Tibial nerve (tissue), 4 donors: ENCODE measurements at places on chromosomes 3 and 15. TPM values are rescaled to one million over a fixed set of nuclear protein-coding genes. Genes with fewer than 3 reads are reported as not detected.

Gene UTS2B
- 2.7 TPM for total RNA-seq

Gene NR2E3
- not detected for total RNA-seq

Gene ST8SIA2
- total RNA-seq = not detected

Gene RBPMS2
- total RNA-seq = 5.4 TPM

Gene GOLGA8G
- total RNA-seq = not detected

Gene KLHL18
- 17.7 TPM for total RNA-seq

Gene HGD
- total RNA-seq = not detected

Gene PLCB2
- 17.0 TPM for total RNA-seq

Gene ARNT2
- total RNA-seq = 6.1 TPM

- DNase-seq = no peak
Measured at GRCh38 chr3:97070302-97070701, 255.9 kb downstream of the EPHA6 start.

DNA sequence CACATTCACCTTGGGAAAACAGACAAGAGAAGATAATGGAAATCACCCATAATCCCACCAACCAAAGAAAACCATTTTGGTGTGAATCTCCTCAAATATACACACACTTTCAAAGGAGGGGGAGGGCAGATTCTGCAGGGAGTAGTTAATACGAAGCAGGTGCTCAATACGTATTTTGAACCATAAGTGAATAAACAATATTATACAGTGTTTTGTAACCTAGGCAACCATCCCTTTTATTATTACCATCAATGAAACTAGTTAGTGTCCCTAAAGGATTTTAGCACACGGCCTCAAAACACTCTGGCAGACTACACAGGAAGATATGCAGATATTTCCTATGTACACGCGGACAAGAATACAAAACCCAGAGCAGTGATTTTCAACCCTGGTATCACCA, 6.1 kb downstream of the OSBPL10 start:
- no peak for DNase-seq

GRCh38 chr3:52399593-52399992, 45.3 kb downstream of the SEMA3G start:
- DNase-seq = no peak

DNA sequence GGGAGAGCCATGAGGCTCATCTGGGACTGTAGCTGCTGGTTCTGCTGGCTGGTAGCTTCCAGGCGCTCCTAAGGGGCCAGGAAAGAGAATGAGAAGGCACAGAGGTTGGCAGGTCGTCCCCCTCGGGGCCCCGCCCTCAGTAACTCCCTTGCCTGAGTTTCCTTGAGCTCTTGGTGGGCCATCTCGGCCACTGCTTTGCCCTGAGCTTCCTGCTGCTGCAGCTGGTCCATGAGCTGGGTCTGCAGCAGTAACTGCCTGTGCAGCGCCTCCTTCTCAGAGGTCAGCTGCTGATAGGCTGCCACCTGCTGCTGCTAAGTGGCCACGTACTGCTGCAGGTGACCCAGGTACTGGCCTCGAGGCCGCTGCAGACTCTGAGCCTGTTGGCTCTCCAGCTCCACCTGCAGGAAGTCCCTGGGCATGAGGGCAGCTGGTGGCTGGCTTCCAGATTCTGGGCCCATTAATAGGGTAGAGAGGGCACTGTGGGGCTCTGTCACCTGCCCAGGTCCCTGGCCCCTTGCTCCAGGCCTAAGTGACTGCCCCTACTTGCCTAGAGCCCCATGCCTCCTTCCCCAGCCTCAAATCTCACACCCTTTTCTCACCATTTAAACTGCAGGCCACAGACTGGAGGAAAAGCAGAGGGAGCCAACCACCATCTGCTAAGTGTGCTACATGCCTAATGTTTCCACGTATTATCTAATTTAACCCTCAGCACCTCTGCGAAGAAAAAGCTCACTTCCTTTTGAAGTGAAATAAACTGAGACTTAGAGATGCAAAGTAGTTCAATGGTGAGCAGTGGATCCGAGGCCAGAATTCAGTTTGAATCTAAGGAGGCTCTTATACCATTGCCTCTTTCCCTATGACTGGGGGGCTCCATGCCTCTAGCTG, 10.8 kb upstream of the VPS33B start:
- DNase-seq = no peak

DNA sequence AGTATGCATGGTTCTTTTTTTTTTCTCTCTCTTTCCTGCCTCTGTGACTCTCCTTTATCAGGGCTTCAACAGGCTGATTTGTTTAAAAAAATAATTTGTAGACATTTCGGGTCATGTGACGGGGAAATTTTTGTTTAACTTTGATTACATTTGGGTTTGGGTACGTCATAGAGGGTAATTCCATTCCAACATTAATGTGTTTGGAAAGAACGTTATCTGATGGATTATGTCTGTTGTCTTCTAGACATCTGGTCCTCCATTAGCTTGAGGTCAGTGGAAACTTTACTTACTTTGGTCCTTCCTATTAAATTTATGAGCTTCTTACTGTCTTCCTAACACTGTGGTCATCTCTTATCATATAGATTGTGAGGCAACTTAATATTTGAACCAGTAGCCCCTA, 80.9 kb downstream of the STT3B start:
- no peak for DNase-seq

DNA sequence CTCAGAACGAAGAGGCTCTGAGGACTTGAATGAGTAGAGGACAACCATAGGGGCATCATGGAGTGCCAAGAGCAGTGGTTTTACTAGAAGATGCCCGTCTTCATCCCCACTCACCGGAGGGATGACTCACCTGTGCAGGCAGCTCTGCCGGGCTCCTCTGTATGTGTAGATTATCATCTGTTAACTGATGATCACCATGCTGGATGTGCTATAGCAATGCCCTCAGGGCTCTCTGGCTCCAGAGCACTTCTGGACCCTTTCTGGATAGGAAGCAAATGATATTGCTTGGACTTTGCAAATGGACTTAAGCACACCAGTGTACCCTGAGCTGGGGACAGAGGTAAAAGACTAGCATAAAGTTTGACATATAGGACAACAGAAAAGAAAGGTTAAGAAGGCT, 10.2 kb upstream of the TGFBR2 start:
- DNase-seq = no peak

DNA sequence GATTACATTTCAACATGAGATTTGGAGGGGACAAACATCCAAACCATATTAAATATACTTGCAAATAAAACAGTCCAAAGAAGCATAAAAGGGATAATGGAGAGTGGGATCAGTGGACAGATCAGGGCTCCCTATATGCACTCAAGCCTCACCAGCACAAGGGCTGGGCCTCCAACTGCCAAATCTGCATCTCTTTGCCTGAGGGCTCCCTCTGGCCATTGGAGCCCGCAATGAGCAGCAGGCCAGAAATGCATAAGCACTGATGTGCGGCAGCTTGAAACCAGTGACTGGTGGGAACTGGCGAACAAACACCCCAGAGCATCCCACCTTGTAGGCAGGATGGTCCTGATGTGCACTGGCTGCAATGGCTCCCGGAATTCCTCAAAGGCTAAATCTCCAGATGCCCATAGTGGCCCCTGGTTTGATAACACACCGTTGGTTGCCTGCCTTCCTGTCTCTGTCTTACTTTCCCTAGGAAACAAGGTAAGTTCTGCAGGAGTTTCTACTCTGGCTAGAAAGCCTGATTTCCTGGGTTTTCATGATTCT, 55.9 kb upstream of the POMGNT2 start:
- no peak for DNase-seq

- no peak for DNase-seq
Measured at GRCh38 chr3:155549087-155549486, 195.8 kb downstream of the PLCH1 start.

DNA sequence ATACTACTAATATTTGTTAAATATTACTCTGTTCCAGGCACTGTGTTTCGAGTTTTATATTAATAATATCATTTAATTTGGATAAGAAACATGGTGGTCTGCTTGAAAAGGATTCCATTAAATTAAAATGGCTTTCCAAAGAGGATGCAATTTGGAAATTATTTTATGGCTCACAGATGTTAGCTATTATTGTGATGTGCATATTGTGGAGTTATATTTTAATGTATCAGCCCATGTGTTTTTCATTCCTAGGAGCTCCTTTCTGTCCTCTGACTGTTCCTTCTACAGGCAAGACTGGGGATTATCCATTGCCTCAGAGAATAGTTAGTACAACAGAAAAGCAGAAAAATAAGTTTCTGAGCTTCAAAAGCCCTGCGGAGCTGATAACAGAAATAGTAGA, 376.7 kb upstream of the PDZRN3 start:
- DNase-seq = no peak

GRCh38 chr3:187989575-187990153, 164.3 kb upstream of the LPP start:
- DNase-seq = no peak

- DNase-seq = no peak
Measured at GRCh38 chr3:172084871-172085556, 45.6 kb downstream of the FNDC3B start.

DNA sequence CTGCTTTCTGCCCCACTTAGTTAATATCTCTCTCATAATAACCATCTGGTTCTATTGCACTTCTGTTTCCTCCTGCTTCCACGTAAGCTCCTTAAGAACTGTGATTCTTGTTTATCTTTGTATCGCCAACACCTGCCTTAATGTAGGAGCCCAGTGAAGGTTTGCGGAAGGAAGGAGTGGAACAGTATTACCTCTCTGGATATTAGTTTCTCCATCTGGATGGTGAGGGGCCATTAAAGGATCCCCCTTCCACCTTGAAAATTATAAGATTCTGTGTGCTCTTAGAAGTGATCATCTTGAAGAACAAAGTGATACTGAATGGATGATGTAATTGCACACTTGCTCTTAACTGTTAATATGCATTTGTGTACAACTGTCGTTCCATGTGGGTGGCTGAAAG, 2.2 kb downstream of the CHRNA5 start:
- no peak for DNase-seq

GRCh38 chr15:70617076-70617910, 146.1 kb downstream of the UACA start:
- DNase-seq = no peak

DNA sequence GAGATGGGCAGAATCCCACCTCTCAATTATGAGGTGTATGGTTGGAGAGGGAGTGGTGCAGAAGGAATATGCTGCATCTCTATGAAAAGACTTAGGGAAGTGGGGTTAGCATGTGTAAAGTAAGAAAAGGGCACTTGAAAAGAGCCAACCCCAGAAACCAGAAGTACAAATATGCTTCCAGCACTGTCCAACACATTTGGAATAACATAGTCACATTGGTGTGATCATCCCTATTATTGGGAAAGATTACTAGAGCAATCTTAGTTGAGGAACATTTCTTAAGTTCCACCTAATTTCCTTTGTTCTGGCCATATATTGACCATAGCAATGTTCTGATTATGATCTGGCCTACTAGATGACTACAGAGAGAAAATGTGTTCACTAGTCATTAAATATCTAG, 34.3 kb downstream of the HMG20A start:
- DNase-seq = no peak

DNA sequence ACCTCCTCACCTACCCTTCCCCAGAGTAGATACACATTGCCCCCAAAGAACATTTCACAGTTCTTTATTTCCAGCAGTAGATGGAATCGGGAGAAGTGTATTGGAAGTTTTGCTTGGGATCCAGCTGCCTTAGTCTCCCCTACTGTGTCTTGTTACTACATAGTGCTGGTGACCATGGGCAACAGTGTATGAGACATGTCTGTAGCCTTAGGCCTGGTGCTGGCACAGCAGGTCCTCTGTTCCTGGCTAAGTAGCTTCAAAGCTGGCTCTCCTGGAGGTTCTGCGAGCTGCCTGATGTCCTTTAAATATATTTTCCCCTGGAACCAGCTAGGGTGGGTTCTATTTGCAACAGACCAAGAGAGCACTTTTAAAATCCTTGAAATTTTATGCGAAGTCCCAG, 174.7 kb downstream of the THSD4 start:
- no peak for DNase-seq

GRCh38 chr3:9784965-9785364, 7.3 kb downstream of the TADA3 start:
- no peak for DNase-seq

DNA sequence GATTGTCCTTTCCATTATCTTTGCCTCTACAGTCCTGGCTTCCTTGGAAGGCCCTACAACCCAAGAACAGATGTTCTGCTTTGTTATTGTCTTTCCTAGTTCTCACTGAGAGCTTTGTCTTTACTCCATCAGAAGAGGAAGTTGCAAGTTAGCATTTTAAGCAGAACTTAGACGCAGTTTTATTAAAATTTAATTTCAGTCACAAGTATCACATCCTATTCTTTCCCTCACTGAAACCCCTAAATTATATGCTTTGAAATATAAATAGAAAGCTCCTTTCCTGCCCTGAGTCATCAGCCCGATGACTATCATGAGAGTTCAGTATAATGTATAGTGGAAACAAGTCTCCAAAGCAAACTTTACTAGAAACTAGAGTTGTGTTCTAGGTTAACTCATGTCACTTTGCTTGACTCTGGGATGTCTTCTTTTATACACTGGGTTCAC, 291.2 kb upstream of the RBMS3 start:
- DNase-seq = no peak

GRCh38 chr3:13197795-13198194, 124.6 kb upstream of the IQSEC1 start:
- DNase-seq = no peak

GRCh38 chr3:127887321-127887720, 27.7 kb upstream of the KBTBD12 start:
- DNase-seq = no peak

- DNase-seq = no peak
Measured at GRCh38 chr3:177516158-177517011, 319.1 kb upstream of the TBL1XR1 start.

DNA sequence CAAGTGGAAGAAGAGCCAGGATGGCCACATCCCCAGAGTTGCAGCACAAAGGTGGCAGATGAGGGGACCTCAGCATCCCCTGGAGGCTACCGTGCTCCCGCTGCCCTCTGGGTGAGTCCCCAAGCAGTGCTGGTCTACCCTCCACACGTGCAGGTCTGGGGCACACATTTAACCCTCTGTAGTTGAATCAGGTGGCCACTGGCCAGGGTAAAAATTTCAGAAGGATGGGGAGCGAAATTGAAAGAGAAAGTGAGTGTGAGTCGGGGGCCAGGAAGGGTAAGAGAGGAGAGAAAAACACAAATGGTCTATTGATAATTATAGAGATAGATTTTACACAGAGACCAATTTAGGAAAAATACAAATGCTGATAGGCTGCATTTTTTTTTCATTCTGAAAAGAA, 139.5 kb upstream of the EIF1B start:
- no peak for DNase-seq

DNA sequence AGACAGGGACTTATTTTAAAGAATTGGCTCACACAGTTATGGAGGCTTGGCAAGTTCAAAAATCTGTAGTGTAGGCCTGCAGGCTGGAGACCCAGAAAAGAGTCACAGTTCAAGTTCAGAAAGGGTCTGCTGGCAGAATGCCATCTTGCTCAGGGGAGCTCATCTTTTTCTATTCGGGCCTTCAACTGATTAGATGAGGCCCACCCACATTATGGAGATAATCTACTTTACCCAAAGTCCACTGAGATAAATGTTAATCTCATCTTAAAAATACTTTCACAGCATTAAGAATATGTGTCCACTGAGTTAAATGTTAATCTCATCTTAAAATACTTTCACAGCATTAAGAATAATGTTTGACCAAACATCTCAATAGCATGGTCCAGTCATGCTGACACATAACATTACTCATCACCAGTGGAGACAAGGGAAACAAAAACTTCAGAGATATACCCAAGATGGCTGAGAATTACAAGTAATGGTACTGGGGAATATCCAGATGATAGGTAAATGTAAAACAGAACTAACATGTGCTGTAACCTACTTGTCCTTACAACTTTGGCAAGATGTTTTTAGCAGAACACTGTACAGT, 74.3 kb upstream of the STAC start:
- no peak for DNase-seq
